ENCODE measurements at places on chromosomes 7 and 10.

DNA sequence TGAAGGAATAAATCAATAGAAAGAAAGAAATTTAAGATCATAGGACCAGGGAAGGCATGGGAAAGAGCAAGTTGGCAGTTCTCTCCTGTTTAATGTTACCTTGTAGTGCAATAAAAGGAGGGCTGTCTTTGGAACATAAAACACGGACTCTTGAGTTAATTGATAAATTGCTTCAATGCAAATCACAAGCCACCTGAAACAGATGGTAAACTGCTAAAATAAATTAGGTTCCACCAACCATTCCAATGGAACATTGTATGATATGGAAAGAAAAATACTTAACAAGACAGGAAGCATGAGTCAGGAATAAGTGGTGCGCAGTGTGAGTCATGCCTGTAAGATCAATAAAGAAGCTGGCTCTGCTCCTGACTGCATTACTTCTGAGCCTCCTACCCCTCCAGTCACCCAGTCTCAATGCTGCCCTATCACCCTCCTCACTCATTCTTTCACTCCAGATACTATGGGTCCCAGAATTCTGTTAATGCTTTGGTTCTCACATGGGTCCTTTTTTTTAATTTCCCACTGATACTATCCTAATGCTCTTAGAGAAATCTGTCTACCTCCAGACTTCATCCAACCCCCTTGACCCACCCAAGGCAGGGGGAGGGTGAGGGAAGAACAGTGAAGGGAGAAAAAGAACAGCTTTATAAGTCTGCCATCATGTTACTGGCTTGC, 78.9 kb downstream of the LRRC17 start:
- peak; percentile 45 for DNase-seq

- DNase-seq: peak; percentile 93
Measured at GRCh38 chr10:110076559-110077318, 69.0 kb downstream of the ADD3 start.

- no peak for DNase-seq
Measured at GRCh38 chr7:159211540-159212182, 67.0 kb upstream of the VIPR2 start.

- DNase-seq: peak; percentile 87
Measured at GRCh38 chr10:4407783-4408182, 418.2 kb upstream of the AKR1E2 start.

GRCh38 chr7:137760111-137760510, 86.7 kb downstream of the DGKI start:
- DNase-seq: no peak

Measured in suppressor macrophage treated with lipopolysaccharide for 4 hours (primary cell).